ENCODE measurements at places on chromosomes 3 and 15. TPM values are rescaled to one million over a fixed set of nuclear protein-coding genes. Genes with fewer than 3 reads are reported as not detected.

- DNase-seq, result no peak
Measured at GRCh38 chr15:41474436-41474835, 19.2 kb upstream of the ITPKA start.

DNA sequence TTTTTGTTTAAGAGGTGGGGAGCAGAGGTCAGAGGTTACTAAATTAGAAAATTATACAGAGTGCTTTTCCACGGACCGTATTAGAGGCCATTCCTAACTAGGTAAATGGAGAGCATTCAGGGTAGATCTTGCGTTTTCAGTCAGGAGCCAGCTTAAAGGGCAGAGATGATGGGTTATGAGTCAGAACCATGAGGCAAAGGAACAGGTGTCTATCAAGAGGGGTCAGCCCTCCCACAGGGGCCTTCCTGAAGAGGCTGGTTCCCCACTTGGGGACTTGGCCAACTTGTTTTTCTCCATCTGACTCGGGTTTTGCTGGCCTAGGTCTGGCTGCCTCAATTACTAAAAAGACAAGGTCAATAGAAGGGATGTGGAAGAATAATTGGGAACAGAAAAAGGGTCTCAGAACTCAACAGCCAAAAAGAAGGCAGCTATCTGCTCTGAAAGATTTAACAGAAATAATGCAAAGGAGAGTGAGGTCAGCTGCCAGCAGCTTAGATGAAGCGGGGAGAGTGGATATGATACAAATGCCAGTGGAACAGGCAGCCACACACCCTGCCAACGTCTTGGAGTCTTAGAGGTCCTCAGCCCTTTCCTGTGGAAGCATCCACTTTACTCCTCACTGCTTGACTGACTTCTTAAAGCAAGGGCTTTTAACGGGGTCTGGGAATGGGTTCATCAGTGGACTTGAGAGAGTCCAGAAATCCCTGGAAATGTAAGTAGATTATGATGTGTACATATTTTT is 17.6 kb downstream of the MTMR14 start:
- DNase-seq, result no peak

- DNase-seq, result no peak
Measured at GRCh38 chr3:3334491-3334890, 155.0 kb upstream of the CRBN start.

The SPATA16 gene
- total RNA-seq, result not detected

The FILIP1L gene
- total RNA-seq, result 91.7 TPM

Measured in heart left ventricle (tissue), 16 donors.